NCI-H2029 (cell line): ENCODE measurements at places on chromosomes 4 and X.
A peak's percentile ranks its signal among the peaks of the same experiment; 100 is the strongest.

- DNase-seq = no peak
Observed at GRCh38 chr4:149247164-149247563, 568.5 kb downstream of the IQCM start.

DNA sequence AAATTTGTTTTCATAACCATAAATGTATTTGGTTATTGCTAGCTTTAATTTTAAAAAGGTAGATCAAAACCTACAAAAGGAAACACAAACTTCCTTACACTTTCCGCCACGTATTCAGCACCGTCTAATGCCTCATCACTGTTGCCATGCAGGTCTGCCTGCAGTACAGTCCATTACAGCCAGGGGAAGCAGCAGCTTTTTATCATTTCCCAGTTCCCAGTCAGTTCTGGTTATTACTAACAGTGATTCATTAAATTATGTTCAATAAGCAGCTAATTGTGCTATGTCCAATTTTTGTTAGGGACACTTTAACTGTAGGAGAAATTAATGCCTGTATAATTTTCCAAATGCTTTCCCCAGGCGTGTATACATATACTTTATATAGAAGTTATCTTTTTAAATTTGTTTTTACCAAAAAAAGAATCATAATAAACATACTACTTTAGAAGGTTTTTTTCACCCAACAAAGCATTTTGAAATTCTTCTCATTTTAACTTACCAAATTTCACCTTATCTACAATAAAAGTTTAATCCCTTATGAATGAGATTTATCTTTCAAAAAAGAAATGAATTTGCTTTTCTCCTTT is 93.3 kb downstream of the ANXA3 start:
- DNase-seq = no peak

DNA sequence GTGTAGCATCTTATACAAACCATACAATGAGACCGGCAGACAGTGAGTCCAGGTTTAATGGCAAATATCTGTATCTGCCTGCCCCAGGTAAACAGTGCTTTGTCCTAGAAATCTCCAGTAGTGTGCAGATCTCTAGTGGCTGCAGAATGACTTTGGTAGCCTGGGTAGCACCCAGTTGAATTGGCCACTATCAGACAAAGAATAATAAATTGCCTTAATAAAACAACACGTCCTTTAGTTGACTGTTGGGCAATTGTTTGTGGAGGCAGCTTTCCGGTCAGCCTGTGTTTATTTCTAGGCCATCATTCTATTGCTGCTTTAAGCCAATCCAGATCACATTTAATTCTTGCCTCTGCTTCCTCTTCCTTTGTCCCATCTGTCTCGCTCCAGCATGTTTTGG is 52.5 kb downstream of the SNX25 start:
- DNase-seq = no peak

- no peak for DNase-seq
Observed at GRCh38 chrX:35826503-35826902, 28.4 kb downstream of the MAGEB16 start.

GRCh38 chr4:20487852-20488251 is 212.4 kb upstream of the PACRGL start:
- DNase-seq = no peak

- DNase-seq = peak; percentile 65
Observed at GRCh38 chr4:151983854-151984253, 223.0 kb upstream of the GATB start.

DNA sequence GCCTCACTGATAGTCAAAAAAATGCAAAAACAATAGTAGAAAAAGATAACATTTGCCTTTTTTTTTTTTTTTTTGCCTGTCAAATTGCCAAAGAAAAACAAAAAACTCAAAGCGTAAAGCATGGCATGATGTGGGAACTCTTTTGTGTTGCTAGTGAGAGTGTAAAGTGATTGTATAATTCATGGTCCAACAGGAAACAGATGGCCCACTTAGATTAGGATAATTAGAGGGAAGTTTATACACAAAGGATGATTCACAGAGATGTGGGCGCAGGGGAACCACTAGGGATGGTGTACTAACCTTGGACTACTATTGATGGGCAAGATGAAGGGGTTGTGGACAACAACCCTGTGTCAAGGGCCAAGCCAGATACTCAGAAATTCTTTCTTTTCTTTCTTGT is 16.4 kb downstream of the MCUB start:
- no peak for DNase-seq

DNA sequence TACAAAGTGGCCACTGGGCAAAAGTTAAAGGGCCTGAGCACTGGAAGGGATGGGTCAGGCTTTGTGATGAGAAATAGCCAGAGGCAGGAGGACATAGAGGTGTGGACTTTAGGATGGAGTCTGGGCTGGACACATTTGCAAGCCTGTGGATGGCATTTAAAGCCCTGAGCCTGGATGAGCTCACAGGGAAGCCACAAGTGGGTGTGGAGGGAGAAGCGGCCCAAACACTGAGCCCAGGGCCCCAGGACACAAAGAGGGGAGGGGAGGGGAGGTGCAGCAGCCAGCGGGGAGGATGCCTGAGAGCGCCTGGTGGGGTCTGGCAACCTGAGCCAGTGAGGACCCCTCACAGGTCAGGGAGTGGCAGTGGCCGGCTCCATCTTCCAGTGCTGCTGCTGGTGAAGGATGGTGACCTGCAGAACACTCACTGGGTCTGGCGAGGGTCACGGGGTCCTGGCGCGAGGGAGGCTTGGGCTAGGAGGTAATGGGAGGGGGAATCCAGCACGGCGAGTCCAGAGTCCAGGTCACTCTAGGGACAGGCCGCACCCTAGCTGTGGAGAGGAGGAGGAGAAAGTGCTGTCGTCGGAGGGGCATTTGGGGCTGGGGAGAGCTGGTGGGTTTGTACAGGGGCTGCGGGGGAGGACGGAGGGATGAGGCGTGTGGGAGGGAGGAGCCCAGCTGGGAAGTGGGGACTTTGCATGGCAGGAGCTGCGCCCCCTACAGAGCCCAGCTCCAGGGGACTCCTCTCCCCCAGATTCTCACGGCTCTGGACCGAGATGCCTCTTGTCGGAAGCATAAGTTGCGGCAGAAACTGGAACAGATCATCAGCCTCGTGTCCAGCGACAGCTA is 7.0 kb downstream of the LAGE3 start:
- no peak for DNase-seq

DNA sequence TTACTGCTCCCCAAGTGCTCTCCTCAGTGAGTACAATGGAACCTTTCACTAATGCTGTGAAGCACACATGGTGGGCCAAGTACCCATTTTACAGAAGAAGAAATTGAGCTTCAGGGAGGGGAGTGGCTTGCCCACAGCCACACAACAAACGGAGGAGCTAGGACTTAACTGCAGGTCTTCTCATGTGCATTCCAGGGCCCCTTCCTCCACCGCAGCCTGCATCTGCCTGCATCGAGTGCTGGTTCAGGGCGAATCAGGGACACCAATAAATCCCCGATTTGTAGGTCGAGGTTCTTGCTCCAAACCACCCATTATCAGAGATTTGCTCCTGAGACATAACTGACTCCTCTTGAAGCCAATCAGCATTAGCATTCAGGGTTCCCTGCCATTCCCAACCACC is 100.9 kb downstream of the MAMLD1 start:
- no peak for DNase-seq

DNA sequence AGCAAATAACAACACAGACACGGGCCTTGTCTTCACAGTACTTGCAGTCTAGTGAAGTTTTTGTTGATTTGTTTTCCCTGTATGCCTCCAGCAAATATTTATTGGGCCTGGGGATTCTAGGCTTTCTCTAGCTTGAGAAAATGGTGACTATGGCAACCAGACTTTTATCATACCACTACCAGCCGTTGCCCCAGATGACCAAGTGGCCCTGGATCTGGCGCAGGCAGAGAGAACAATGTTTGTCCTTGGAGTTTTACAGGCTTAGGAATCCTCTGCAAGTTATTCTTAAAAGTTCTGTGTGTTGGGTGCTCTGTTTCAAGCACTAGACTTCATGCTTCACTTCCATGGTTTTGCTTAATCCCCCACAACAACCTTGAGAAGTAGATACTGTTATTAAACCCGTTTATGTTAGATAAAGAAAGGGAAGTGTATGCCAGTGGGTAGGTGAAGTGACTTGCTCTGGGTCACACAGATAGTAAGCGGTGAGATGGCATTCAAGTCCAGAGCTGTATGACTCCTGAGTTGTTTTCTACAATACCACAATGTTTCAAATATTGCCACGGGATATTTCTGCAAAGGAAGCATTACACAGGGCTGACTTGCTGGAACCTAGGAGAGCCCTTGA is 94.6 kb downstream of the AKAP4 start:
- no peak for DNase-seq

DNA sequence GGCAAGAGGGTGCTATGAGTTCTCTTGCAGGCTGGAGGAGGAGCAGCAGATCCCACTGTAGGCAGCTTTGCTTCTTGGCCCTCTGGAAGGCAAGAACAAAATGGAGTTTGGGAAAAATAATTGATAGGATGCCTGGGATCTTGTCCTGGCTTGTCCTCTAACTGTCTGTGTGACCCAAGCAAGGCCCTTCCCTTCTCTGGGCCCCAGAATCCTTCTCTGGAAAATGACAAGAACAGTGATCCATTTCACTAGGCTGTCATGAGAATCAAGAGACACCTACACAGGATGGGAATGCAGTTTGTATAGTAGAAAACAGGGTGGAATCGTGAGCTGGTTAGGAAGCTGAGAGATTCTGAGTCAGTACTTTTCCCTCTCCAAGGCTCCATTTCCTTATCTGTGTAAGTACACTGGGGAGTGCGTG is 133.3 kb downstream of the PJA1 start:
- DNase-seq = no peak

DNA sequence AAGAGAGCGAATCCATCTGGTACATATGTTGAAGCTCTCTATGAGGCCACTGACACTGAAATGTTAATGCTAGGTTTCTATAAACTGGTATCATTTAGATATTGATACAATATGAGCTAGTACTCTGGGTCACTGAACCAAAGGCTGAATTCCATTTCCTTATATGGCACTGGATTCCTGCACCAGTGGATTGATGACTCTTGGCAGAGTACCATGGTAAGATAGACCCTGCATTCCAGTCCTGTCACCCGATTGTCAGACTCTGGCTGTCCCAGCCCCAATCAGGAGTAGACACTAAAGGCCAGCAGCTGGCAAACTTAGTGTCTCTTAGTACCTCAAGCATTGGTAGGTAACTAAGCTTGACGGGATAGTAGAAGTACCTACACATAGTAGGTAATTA is 44.0 kb upstream of the EOLA2 start:
- no peak for DNase-seq

- DNase-seq = no peak
Observed at GRCh38 chrX:121000589-121000988, 15.0 kb upstream of the CT47A1 start.

DNA sequence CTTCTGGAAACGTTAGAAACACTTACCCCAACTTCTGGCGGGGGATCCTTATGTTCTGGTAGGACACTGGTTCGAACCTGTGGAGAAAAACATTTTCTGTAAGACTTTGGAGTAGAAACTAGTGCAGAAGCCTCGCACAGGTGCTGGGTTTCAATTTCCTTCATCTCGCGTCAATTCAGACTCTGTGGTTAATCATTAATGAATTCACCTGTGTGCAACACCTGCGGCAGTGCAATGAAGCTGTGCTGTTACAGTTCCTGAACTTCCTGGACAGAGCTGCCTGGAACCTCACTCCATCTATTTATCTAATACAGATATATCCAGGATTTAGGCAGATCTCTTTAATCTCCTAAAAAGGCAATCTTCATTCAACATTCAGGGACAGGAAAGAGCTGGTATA is 531.4 kb downstream of the INPP4B start:
- DNase-seq = no peak

GRCh38 chrX:120293015-120293414 is 18.2 kb downstream of the TMEM255A start:
- DNase-seq = no peak

- no peak for DNase-seq
Observed at GRCh38 chr4:121255986-121256750, 92.0 kb upstream of the TNIP3 start.

DNA sequence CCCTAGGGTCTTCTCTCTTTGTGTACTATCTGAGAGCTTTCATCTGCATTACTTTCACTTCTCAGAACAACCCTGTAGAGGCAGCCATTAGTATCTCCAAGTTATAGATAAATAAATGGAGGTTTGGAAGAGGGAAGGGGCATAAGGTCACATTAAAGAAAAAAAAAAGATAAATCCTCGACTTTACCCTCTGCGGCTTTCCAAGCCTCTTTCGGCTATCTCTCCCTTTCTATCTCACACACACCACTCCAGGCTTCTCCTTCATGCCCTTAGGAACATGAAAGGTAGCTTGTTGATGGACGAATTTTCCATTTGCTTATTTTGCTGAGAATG is 660 bp upstream of the ARHGEF9 start:
- no peak for DNase-seq
